ENCODE measurements at places on chromosomes 11 and 22. TPM values are rescaled to one million over a fixed set of nuclear protein-coding genes. Genes with fewer than 3 reads are reported as not detected.
A peak's percentile ranks its signal among the peaks of the same experiment; 100 is the strongest.

DNA sequence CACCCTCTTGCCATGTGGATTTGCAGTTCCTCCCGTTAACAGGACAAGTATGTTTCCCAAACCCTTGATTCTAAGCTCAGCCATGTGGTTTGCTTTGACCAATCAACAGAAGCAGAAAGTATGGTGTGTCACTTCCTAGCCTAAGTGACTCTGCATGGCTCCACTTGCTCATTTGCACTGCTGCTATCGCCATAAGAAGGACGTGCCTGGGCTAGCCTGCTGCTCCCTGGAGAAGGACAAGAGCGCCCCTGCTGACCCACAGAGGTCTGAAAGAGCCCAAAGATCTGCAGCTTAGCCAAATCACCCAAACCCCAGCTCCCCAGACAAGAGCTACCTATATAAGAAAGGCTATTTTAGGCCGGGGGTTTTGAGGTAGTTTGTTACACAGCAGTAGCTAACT, 18.0 kb downstream of the TBRG1 start:
- DNase-seq, result no peak

DNA sequence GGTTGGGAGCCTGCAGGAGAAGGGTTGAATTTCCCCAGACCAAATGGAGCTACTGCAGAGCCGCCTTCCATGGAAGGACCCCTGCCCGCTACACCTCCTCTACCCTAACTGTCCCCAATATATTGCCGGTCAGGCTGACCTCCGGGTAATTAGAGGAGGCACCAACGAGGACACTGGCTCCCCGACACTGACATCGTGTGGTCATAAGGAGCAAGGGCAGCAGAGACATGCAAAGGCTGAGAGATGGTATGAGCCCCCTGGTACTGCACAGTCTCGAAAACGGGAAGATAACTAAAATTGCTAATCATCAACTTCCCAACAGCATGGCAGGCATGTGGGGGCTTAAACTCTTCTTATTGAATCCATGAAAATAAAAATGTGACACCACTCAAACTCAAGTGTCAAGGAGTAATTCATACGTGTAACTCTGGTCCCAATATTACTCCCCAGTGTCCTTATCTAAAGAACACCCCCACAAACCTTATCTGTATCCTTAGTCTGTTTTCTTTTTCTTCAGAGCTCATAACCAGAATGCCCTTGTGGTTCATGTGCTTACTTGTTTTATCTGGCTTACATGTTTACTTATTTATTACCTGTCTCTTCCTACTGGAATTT, 4.4 kb downstream of the CAVIN3 start:
- peak; percentile 53 for DNase-seq

DNA sequence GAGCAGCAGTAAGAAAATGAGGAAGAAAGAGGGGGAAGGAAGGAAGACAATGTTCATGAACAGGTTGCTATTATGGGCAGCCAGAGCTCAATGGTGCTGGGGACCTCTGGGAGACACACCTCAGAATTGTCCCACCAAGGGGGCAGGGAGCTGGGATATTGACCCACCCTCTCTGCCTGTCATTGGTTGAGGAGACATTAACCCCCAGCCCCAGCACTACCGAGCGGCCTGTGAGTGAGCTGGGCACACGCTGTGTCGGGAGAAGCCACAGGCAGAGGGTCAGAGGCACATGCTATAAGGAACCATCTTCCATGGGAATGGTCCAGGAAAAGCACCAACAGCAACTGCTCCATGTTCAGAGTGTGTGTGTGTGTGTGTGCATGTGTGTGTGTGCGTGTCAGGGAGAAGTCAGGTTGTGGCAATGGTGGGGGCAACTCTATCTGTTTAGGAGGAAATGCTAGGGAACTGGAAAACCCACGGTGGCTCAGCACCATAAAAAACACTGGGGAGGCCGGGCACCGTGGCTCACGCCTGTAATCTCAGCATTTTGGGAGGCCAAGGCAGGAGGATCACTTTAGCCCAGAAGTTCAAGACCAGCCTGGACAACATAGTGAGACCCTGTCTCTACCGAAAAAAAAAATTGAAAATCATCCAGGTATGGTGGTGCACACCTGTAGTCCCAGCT, 49.2 kb downstream of the CD6 start:
- DNase-seq, result no peak

GRCh38 chr11:42524534-42525227, 787.1 kb upstream of the API5 start:
- DNase-seq, result peak; percentile 42

GRCh38 chr22:49540913-49541692, 286.6 kb downstream of the BRD1 start:
- DNase-seq, result no peak

DNA sequence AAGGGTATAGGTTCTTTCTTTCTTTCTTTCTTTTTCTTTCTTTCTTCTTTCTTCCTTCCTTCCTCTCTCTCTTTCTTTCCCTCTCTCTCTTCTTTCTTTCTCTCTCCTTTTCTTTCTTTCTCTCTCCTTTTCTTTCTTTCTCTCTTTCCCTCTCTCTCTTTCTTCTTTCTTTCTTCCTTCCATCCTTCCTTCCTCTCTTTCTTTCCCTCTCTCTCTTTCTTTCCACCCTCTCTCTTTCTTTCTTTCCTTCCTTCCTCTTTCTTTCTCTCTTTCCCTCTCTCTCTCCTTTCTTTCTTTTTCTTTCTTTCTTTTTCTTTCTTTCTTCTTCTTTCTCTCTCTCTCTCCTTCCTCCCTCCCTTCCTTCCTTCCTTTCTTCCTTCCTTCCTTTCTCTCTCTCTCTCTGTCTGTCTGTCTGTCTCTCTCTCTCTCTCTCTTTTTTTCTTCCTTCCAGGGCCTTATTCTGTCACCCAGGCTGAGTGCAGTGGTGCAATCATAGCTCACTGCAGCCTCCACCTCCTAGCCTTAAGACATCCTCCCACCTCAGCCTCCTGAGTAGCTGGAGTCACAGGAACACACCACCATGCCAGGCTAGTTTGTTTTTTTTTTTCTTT, 26.8 kb downstream of the LIF start:
- no peak for DNase-seq

GRCh38 chr11:11553573-11553972, 68.2 kb downstream of the GALNT18 start:
- no peak for DNase-seq

- no peak for DNase-seq
Measured at GRCh38 chr11:75432911-75433321, at the start of gene KLHL35. TSS of gene KLHL35 (minus strand) at chr11:75433203. CDS start at chr11:75430629, 2,574 bp downstream.

GRCh38 chr11:92839450-92839849, 130.0 kb upstream of the MTNR1B start:
- DNase-seq, result no peak

GRCh38 chr11:117825538-117826189, 1.1 kb upstream of the FXYD2 start:
- DNase-seq, result no peak

GRCh38 chr22:35726933-35727332, 9.3 kb downstream of the APOL5 start:
- DNase-seq, result no peak

GRCh38 chr22:49566693-49567092, 261.0 kb downstream of the BRD1 start:
- no peak for DNase-seq

GRCh38 chr22:31144223-31144622, 3.9 kb upstream of the PLA2G3 start:
- DNase-seq, result no peak

- DNase-seq, result no peak
Measured at GRCh38 chr11:45411228-45411946, 125.2 kb upstream of the SYT13 start.

DNA sequence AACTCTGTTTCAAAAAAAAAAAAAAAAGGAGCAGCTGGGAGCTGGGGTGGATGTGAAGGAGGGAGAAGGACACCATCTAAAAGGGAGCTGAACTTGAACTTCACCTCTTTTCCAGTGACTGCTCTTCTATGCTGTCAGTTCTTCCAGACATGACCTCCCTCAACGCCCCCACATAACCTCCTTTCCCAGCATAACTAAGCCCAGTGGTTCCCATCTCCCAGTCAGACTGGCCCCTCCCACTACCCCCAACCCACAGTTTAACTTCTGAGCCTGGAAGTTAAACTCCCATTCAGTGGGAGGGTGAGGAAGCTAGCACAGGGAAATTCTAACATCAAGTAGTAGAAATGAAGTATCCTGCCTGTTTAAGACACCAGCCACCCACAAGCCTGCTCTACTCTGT, 1.8 kb downstream of the ARHGAP1 start:
- no peak for DNase-seq

GRCh38 chr11:41660585-41660984, 201.1 kb upstream of the LRRC4C start:
- no peak for DNase-seq

DNA sequence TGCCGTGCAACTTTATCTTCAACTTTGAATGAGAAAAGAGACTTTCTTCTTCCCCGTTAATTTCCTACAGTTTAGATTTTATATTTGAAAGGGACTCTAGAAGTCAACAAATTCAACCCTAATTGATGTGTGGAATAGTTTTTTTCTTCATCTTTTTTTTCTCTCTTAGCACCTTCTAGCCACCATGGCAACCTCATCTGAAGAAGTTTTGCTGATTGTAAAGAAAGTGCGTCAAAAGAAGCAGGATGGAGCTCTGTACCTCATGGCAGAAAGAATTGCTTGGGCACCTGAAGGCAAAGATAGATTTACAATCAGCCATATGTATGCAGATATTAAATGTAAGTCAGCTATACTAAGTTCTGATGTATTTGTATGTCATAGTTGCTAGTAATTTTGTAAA, 10.5 kb downstream of the GTF2H1 start:
- DNase-seq, result no peak

DNA sequence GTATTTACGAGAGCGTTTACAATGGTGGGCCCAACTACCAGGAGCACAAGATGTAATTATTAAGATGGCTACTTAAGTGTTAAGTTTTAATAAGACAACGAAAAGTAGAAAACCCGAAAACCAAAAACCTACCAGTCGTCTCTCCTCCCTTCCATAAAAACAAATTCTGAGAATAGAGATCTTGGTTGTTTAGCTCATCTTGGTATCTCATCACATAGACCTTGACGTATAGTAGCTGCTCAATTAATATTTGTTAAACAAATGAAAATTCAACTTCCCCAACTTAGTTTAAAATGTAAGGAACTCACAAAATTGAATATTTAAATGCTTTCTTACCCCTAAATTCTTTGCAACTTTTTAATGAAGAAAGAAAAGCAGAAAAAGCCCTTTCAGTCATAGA, 669 bp downstream of the KDM4D start:
- no peak for DNase-seq

- DNase-seq, result no peak
Measured at GRCh38 chr11:71250523-71251150, 1.7 kb downstream of the SHANK2 start.

DNA sequence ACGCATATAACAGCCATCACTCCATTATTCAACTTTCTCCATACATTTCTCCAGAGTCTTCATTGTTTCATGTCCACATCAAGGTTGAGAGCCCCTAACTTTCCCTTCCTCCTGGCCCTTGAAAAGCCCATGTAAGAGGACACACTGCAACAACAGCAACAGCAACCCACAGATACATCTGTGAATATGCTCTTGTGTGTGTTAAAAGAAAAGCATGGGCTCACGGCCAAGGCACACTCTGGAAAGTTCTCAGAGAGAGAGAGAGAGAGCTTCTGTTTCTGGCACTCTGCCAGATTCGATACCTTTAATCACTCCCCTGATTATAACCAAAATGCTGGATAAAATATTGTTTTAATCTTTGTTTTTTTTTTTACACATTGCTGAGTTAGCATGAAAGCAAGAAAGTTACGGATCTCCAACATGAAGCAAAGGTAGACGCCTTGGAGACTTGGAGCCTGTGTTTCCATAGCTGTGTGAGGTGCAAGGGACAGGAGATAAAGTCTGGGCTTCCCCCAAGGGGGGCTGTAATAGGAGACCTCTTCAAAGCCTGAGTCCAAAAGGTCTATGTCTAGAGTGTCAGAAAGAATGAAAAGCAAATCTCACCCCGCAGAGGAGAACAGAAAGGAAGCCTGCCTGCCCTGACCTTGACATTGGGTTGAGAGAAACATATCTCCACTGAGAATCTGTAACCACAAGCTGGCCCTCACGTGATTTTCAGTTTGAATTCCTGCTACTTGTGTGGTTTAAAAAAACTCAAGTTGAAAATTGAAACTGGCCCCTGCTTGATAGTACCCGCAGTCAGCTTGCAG, 33.7 kb upstream of the MPPED1 start:
- peak; percentile 34 for DNase-seq

- DNase-seq, result no peak
Measured at GRCh38 chr22:50153056-50153755, 17.3 kb upstream of the PANX2 start.

- DNase-seq, result no peak
Measured at GRCh38 chr11:133509924-133510697, 22.2 kb downstream of the OPCML start.

DNA sequence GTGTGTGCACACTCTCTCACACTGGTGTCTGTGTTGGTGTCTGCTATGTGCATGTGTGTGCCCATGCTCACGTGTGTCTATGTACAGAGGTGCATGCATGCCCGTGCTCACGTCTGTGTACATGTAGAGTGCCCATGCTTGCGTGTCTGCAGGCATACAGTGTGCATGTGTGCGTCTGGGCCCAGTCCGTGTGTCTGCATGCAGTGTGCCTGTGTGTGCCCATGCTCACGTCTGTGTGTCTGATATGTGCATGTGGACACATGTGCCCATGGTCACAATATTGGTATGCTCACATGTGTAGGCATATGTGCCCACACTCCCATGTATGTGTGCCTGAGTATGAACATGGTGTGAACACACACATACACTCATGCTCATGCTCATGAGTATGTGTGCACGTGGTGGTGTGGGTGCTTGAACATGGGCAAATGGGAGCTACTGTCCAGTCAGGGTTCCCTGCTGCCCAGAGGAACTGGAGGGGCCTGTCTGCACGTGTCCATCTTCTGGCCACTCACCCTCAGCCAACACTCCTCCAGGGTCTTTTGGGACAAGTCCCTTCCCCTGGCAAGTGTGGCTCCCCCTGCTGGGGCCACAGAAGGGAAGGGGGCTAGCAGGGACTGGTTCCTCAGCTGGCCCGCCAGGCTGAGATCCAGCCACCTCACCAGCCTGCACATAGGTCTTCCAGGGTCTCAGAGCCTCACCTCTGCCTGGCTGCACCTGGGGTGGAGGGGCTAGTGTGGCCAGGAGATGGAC, 7.3 kb upstream of the TBX1 start:
- no peak for DNase-seq

Gene PNPLA5
- total RNA-seq, result not detected

Gene ADAMTS8
- 12.2 TPM for total RNA-seq

Gene OR2AG1
- total RNA-seq, result not detected

Gene OR10A2
- not detected for total RNA-seq

Gene INTS4
- 28.0 TPM for total RNA-seq

Gene OR51B4
- not detected for total RNA-seq

Gene JAML
- 3.3 TPM for total RNA-seq

Gene SMIM35
- not detected for total RNA-seq

Gene TMEM135
- total RNA-seq, result 28.8 TPM

Gene CHRNA10
- total RNA-seq, result 2.4 TPM

Gene SLC22A8
- not detected for total RNA-seq

Gene OR51E2
- total RNA-seq, result 0.74 TPM

Gene GDPD4
- total RNA-seq, result not detected

Gene GRK3
- total RNA-seq, result 2.9 TPM

Gene PDGFB
- 1.9 TPM for total RNA-seq

All from colonic mucosa (tissue), 4 donors.